ENCODE measurements at places on chromosomes 2 and 18. TPM values are rescaled to one million over a fixed set of nuclear protein-coding genes. Genes with fewer than 3 reads are reported as not detected.

ARHGAP15 gene
- 76.6 TPM for polyA plus RNA-seq

CXCR1 gene
- 4.9 TPM for polyA plus RNA-seq

PTH2R gene
- polyA plus RNA-seq = 0.10 TPM

EPB41L3 gene
- polyA plus RNA-seq = 8.0 TPM

ADRA2B gene
- polyA plus RNA-seq = 4.2 TPM

CFC1 gene
- not detected for polyA plus RNA-seq

KCNIP3 gene
- 1.8 TPM for polyA plus RNA-seq

FAM110C gene
- polyA plus RNA-seq = 0.33 TPM

CARF gene
- 3.0 TPM for polyA plus RNA-seq

MDH1B gene
- 0.27 TPM for polyA plus RNA-seq

GALNT13 gene
- polyA plus RNA-seq = not detected

SCYGR2 gene
- polyA plus RNA-seq = not detected

UNC80 gene
- 0.10 TPM for polyA plus RNA-seq

ESCO1 gene
- polyA plus RNA-seq = 15.2 TPM

DNA sequence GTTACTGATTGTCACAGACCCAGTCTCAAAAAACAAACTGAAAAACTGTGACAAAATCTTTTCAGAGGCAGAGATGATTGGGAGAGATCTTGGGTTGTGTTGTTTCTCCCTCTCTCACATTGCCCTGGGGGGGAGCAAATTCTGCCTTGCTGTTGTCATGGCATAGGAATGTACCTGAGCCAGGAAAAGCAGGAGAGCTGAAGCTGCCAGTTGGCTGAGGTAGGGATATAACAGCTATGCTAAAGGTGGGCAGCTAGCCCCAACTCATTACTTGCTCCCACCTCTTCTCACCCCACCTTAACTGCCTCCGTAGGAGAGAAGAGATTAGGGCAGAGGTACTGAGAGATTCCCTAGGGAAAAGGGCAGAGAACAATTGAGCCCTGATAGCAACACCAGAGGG is 299.3 kb downstream of the OSR1 start:
- DNase-seq = no peak
- H3K4me3 ChIP-seq = no peak overlapping the region
- no peaks in the 10 kb centered on the region for H3K4me1 ChIP-seq
- H3K27me3 ChIP-seq = no peaks in the 10 kb centered on the region
- H3K27ac ChIP-seq = no peak overlapping the region
- no peaks in the 10 kb centered on the region for H3K36me3 ChIP-seq

- H3K4me1 ChIP-seq = peaks cover 20% of the 10 kb centered on the region
- H3K27me3 ChIP-seq = no peaks in the 10 kb centered on the region
- H3K27ac ChIP-seq = no peak overlapping the region
- no peak for DNase-seq
- H3K36me3 ChIP-seq = peaks cover 5% of the 10 kb centered on the region
- H3K4me3 ChIP-seq = no peak overlapping the region
Measured at GRCh38 chr2:171081649-171082111, 79.0 kb downstream of the TLK1 start.

- H3K27ac ChIP-seq = no peak overlapping the region
- no peak overlapping the region for H3K4me3 ChIP-seq
- DNase-seq = no peak
Measured at GRCh38 chr2:209653134-209653533, 118.5 kb upstream of the UNC80 start.

DNA sequence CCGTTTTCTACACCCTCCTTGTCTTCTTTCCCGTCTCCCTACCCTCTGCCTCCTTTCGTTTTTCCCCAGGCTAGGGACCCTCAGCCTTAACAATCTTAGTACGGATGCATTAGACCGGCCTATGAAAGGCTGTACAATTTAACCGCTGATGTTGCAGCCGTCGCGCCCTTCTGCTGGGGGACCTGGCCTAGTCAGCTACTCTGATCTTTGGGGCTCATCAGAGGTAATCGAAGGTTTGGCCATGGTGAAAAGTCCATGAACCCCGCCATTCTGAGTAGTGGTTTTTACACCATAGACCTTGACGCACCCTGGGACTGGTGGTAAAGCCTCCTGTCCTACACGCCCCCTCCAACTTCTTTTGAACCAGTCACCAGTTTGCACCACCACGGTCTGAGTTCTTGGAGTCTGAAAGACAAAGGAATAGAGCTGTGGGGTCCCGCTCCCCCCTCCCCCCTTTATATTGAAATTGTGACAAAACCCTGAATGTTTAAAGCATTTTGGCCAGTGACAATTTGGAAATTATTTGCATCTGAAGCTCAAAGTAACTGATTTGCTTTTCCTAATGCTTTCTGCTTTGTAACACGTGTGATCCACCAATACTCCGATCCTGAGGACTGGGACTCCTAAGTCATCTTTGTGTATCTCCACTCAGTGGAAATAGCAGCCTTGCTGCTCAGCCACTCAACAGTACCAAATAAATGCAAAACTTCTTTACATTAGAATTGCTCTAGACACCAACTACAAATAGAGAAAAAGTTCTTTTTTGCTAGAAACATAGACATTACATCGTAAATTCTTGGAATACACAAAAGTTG is 642 bp upstream of the SRSF7 start:
- peaks cover 10% of the 10 kb centered on the region for H3K36me3 ChIP-seq
- peak overlapping the region; percentile 100 for H3K27ac ChIP-seq
- H3K4me1 ChIP-seq = peaks cover 53% of the 10 kb centered on the region

- DNase-seq = no peak
- no peaks in the 10 kb centered on the region for H3K36me3 ChIP-seq
- no peak overlapping the region for H3K4me3 ChIP-seq
- H3K27me3 ChIP-seq = peaks cover 8% of the 10 kb centered on the region
Measured at GRCh38 chr2:38217401-38218188, 141.6 kb upstream of the CYP1B1 start.

GRCh38 chr2:128781166-128781565 is 462.5 kb upstream of the HS6ST1 start:
- H3K4me1 ChIP-seq = no peaks in the 10 kb centered on the region
- no peaks in the 10 kb centered on the region for H3K36me3 ChIP-seq
- H3K4me3 ChIP-seq = no peak overlapping the region
- DNase-seq = peak; percentile 41
- no peak overlapping the region for H3K27ac ChIP-seq

- no peaks in the 10 kb centered on the region for H3K4me1 ChIP-seq
- H3K4me3 ChIP-seq = no peak overlapping the region
- no peaks in the 10 kb centered on the region for H3K36me3 ChIP-seq
- H3K27me3 ChIP-seq = no peaks in the 10 kb centered on the region
- no peak for DNase-seq
Measured at GRCh38 chr18:30491815-30492551, 550.6 kb downstream of the DSC3 start.

- H3K4me3 ChIP-seq = no peak overlapping the region
- no peaks in the 10 kb centered on the region for H3K4me1 ChIP-seq
- H3K27me3 ChIP-seq = no peaks in the 10 kb centered on the region
- no peak overlapping the region for H3K27ac ChIP-seq
Measured at GRCh38 chr2:177430411-177430810, 37.8 kb downstream of the AGPS start.

- H3K27ac ChIP-seq = no peak overlapping the region
- peak; percentile 77 for DNase-seq
- H3K36me3 ChIP-seq = no peaks in the 10 kb centered on the region
- no peaks in the 10 kb centered on the region for H3K27me3 ChIP-seq
- H3K4me3 ChIP-seq = no peak overlapping the region
Measured at GRCh38 chr2:220687231-220687843, 884.8 kb downstream of the EPHA4 start.

GRCh38 chr2:28709101-28709500 is 42.5 kb upstream of the PPP1CB start:
- H3K4me3 ChIP-seq = no peak overlapping the region
- no peaks in the 10 kb centered on the region for H3K36me3 ChIP-seq
- no peaks in the 10 kb centered on the region for H3K27me3 ChIP-seq

DNA sequence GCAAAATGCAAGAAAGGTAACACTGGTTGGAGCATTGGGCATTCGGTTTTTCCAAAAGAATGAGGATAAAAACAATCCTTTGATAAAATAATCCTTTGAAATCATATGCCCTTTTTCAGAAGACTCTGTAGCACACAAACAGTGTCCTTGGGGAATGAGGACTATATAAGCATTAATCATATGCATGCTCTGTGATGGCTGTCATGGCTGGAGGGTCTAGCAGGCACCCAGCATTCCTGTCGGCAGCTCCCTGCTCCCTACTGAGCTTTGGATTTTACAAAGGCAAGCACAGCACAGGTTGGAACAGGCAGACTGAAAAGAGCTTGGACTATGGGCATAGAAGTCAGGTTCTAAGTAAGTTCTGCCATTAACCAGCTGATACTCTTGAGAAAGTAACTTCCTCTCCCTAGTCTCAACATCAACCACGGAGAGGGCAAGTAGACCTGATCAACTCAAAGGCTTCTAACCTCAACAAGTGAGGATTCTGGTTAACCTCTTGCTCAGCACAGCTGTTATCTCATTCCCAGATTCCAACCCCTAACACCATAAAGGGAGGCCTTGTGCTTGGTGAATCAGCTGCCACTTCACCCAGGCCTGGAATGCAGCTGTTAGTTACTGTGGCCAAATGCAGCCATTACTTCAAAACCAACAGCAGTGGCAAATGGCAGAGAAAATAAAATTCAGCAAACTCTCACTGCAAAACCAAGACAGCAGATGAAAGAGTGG is 29.5 kb downstream of the GALNT14 start:
- no peak for DNase-seq
- H3K4me1 ChIP-seq = no peaks in the 10 kb centered on the region
- no peak overlapping the region for H3K4me3 ChIP-seq
- H3K27me3 ChIP-seq = no peaks in the 10 kb centered on the region
- no peaks in the 10 kb centered on the region for H3K36me3 ChIP-seq
- H3K27ac ChIP-seq = no peak overlapping the region

DNA sequence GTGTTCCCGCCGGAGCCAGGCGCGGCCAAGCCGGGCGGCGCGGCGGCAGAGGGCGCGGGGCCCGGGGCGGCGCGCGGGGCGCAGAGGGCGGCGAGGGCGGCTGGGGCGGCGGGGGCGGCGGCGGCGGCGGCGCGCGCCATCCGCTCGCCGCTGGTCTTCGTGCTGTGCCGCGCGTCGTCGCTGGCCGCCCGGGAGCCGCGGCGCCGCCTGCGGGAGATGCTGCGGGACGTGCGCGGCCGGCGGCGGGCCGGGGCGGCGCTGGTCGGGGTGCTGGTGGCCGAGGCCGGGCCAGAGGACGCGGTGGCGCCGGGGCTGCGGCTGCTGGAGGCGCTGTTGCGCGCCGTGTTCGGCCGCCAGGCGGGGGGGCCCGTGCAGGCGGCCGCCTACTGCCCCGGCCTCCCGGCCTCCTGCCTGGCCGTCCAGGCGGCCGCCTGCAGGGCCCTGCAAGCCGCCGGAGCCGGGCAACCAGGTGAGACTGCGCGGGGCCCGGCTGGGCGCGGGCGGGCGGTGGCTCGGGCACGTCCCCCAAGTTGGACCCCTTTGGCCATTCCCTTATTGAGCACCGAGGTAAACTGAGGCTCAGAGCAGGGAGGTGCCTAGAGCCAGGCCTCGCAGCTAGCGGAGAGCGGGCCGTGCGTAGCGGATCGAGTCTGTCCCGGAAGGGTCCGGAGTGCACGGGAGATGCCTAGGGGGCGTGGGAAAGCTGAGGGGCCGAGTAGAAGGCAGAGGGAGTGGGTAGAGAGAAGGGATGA is 584 bp downstream of the C2orf72 start:
- H3K27me3 ChIP-seq = peaks cover 97% of the 10 kb centered on the region
- H3K36me3 ChIP-seq = no peaks in the 10 kb centered on the region
- no peak overlapping the region for H3K27ac ChIP-seq
- H3K4me1 ChIP-seq = peaks cover 26% of the 10 kb centered on the region
- DNase-seq = no peak

GRCh38 chr2:103174711-103175110 is 412.9 kb downstream of the TMEM182 start:
- H3K4me3 ChIP-seq = no peak overlapping the region
- no peaks in the 10 kb centered on the region for H3K4me1 ChIP-seq
- H3K36me3 ChIP-seq = no peaks in the 10 kb centered on the region
- H3K27me3 ChIP-seq = no peaks in the 10 kb centered on the region
- no peak overlapping the region for H3K27ac ChIP-seq

Measured in spleen (tissue), 13 donors.